ENCODE measurements at places on chromosomes 1 and 21. TPM values are rescaled to one million over a fixed set of nuclear protein-coding genes. Genes with fewer than 3 reads are reported as not detected.

- peaks cover 4% of the 10 kb centered on the region for H3K4me1 ChIP-seq
- no peak overlapping the region for H3K27ac ChIP-seq
- no peaks in the 10 kb centered on the region for H3K36me3 ChIP-seq
- no peak for DNase-seq
- H3K4me3 ChIP-seq = no peak overlapping the region
These were observed 538.9 kb downstream of the LMO4 start for GRCh38 chr1:87867626-87868025.

DNA sequence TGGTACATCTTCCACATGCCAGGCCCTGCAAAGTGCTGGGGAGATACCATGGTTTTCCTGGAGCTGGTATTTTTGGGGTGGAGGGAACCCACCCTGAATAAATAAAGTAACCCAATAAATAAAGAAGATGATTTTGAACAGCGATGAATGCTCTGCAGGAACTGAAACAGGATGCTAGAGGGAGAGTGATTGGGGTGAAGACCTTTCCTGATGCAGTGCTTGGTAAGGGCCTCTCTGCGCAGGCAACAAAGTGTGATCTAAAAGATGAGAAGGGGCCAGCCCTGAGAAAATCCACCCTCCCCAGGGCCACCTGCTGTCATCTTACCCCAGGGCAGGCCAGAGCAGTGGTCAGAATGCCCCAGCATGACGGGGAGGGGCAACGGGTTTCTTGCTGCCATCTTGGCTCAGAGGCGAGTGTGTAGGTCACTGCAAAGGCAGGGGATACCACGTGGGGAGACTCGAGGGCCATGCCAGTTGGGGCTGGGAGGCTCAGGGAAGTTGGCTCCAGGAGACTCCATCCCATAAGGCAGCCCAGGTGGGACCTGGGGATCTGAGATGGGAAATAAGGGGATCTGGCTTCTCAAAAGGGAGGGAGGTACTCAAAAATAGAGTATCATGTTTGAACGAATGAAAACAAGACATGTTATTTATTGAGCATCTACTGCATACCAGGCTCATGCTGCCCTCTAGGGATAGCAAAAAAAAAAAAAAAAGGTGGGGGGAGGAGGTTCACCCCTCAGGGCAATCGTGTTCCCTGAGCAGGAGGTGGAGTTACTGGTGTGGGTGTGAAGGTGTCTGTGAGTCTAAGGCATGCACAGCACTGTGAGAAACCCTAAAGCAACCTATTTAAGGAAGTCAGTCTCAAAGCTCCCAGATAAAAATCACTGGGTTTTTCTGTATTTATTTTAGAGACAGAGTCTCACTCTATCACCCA, 2.8 kb downstream of the SRARP start:
- H3K27me3 ChIP-seq = no peaks in the 10 kb centered on the region
- DNase-seq = no peak
- H3K4me1 ChIP-seq = peaks cover 9% of the 10 kb centered on the region
- H3K27ac ChIP-seq = peak overlapping the region; percentile 22

GRCh38 chr1:189269011-189269410, 1208.7 kb downstream of the BRINP3 start:
- H3K4me3 ChIP-seq = no peak overlapping the region
- H3K4me1 ChIP-seq = no peaks in the 10 kb centered on the region
- H3K27ac ChIP-seq = no peak overlapping the region
- H3K36me3 ChIP-seq = no peaks in the 10 kb centered on the region
- no peak for DNase-seq

GRCh38 chr1:95371666-95372282, 137.8 kb downstream of the RWDD3 start:
- no peak for DNase-seq
- no peak overlapping the region for H3K4me3 ChIP-seq
- no peaks in the 10 kb centered on the region for H3K27me3 ChIP-seq
- no peaks in the 10 kb centered on the region for H3K4me1 ChIP-seq
- H3K36me3 ChIP-seq = no peaks in the 10 kb centered on the region

FALEC gene
- total RNA-seq = 0.37 TPM

DNA sequence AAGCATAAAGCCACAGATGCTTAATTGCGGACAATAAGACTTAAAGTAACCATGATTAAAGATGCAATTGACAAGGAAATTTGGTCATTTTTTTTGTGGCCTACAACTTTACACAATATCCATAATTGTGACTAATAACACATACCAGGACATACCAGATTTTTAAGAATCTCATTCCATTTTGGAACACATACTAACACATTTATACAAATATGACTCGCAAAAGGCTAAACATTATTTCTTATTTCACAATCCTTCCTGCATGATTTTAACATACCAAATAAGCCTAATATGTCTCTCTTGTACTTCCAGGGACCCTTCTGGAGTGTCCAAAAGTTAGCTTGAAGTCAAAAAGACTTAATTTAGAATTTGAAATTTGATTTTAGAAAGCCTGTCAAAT, 48.8 kb downstream of the DR1 start:
- no peak overlapping the region for H3K4me3 ChIP-seq
- H3K27ac ChIP-seq = no peak overlapping the region
- no peak for DNase-seq
- H3K36me3 ChIP-seq = no peaks in the 10 kb centered on the region

TIPRL gene
- 63.4 TPM for total RNA-seq

GRCh38 chr1:38527373-38527966, 332.1 kb downstream of the RRAGC start:
- peak; percentile 75 for DNase-seq
- peaks cover 7% of the 10 kb centered on the region for H3K27me3 ChIP-seq
- no peaks in the 10 kb centered on the region for H3K36me3 ChIP-seq

THEMIS2 gene
- total RNA-seq = 29.1 TPM

GRCh38 chr1:236301958-236302335, 20.2 kb upstream of the ERO1B start:
- H3K4me1 ChIP-seq = peaks cover 2% of the 10 kb centered on the region
- H3K27me3 ChIP-seq = peaks cover 6% of the 10 kb centered on the region
- H3K27ac ChIP-seq = no peak overlapping the region
- DNase-seq = no peak
- no peaks in the 10 kb centered on the region for H3K36me3 ChIP-seq

GRCh38 chr1:24919791-24920532, 10.1 kb downstream of the RUNX3 start:
- peak; percentile 32 for DNase-seq
- H3K27ac ChIP-seq = peak overlapping the region; percentile 94
- H3K36me3 ChIP-seq = peaks cover 92% of the 10 kb centered on the region
- no peaks in the 10 kb centered on the region for H3K27me3 ChIP-seq
- peaks cover 40% of the 10 kb centered on the region for H3K4me1 ChIP-seq
- no peak overlapping the region for H3K4me3 ChIP-seq

DNA sequence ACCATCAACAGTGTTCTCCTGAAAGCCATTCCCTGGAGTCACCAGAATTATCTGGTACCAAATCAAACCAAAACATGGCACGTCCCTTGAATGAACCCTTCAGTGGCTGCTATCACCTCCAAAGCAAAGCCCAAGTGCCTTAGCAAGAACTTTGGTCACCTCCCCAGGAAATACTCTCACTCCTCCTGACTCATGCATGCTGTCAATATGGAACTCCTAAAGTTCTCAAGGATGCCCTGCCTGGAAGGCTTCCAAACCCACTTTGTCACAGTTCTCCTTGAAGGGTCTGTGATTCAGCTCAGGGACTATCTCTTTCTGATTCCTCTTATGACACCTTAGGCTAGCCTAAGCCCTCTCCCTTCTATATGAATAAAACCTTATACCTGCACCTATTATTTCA, 146.1 kb upstream of the RUNX1 start:
- H3K4me3 ChIP-seq = no peak overlapping the region
- H3K27ac ChIP-seq = no peak overlapping the region
- no peaks in the 10 kb centered on the region for H3K27me3 ChIP-seq
- H3K4me1 ChIP-seq = peaks cover 34% of the 10 kb centered on the region

- H3K27ac ChIP-seq = peak overlapping the region; percentile 50
- DNase-seq = no peak
- peaks cover 2% of the 10 kb centered on the region for H3K27me3 ChIP-seq
- H3K4me3 ChIP-seq = peak overlapping the region; percentile 44
- peaks cover 14% of the 10 kb centered on the region for H3K4me1 ChIP-seq
These were observed 97.4 kb downstream of the GIPC2 start for GRCh38 chr1:78143152-78143551.

DNA sequence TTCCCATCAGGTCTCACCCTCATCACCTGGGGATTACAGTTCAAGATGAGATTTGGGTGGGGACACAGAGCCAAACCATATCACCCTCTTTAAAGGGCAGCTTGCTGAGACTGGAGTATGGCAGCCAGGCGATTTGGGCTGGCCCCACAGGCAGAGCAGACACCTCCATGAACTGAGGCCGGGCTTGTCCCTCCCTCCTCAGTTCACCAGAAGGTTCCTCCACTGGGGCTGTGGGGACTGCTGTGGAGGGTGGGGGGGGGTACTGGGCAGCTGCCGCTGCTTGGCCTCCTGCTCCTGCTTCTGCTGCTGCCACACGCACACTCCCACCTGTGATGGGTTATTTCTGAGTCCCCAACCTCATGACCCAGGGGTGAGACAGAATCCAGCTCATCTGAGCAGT, 53.9 kb upstream of the PDE9A start:
- H3K36me3 ChIP-seq = no peaks in the 10 kb centered on the region
- H3K27ac ChIP-seq = no peak overlapping the region
- H3K4me1 ChIP-seq = no peaks in the 10 kb centered on the region
- H3K4me3 ChIP-seq = no peak overlapping the region
- no peak for DNase-seq

DNA sequence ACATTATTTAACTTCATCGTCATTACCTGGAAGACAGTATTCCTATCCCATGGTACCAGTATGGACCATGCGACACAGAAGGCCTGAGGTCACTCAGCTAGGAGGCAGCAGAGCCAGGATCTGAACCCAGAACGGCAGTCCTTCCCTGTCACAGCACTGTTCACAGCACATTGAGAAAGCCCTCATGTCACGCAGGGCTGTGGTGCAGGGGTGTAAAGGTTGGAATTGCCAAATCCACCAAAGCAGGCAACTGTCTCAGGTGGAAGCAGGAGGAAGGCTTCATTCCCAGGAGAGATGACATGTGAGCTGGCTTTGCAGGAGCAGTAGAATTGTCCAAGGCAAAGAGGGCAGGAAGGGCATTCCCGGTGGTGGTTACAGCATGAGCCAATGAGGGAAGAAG, 9.9 kb upstream of the TTC22 start:
- no peaks in the 10 kb centered on the region for H3K27me3 ChIP-seq
- H3K36me3 ChIP-seq = no peaks in the 10 kb centered on the region
- peak; percentile 2 for DNase-seq
- peaks cover 12% of the 10 kb centered on the region for H3K4me1 ChIP-seq

DNA sequence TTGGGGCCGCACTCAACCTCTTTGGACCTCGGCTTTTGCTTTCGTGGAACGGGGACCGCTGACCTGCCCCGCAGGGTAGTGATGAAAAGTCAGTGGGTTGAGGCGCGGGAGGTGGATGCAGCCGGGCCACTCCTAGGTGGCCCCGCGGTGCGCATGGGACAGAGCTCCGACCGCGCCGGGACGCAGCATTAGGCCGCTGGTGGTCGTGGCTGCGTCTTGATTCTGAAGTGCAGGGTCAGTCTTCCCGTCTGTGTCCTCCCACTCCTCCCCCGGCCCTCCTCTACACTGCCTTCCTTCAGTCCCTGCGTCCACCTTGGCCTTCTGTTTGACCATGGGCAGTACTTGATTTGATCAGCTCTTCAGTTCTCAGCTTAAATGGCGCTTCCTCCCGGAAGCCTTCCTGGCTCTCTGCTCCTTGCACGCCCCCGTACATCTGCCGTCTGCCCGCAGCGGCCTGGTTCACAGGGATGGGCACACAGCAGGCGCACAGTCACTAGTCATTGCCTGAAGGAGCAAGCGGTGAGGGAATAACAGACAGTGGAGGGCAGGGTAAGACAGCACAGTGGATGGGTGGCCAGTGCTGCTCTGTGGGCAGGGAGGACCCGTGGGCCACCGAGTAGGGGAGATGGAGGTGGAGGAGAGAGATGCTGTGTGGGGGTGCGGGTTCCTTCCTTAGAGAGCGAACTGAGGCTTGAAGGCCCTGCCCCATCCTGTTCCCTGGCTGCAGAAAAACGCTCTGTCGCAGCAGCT, 633 bp downstream of the THEMIS2 start:
- H3K27me3 ChIP-seq = no peaks in the 10 kb centered on the region
- no peak for DNase-seq
- H3K4me1 ChIP-seq = peaks cover 27% of the 10 kb centered on the region
- H3K4me3 ChIP-seq = peak overlapping the region; percentile 94

ILDR2 gene
- total RNA-seq = 18.5 TPM

ACOT11 gene
- 1.8 TPM for total RNA-seq

DNA sequence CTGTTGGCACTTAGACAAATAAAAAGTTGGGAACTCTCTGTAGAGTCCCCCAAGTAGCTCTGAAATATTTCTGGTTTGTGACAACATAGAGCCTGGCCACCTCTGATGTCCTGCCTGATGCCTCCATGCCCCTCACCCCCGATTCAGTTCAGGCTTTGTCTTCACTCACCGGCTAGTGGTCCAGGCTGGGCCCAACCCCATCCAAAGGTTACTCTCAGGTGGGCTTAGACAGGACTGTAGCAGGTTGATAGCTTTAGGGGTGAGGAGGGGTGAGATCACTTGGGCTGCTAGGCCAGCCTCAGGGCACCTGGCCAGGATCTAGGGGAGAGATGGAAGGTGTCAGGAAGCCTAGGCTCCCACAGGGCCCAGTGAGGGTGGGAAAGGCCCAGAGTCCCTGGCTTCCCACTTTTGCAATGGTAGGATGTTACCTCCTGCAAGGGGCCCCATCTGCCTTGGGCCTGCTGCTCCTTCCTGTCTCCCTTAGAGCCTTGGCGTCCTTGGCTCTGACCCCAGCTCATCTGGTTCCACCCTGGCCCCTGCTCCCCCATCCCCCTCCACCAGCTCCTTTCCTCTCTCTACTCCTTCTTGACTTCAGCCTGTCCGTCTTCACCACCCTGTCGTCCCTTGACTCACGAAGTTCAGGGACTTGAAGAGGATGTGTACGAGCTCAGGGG, 6.7 kb downstream of the EPS8L3 start:
- no peak overlapping the region for H3K4me3 ChIP-seq
- no peaks in the 10 kb centered on the region for H3K36me3 ChIP-seq
- H3K27me3 ChIP-seq = peaks cover 10% of the 10 kb centered on the region
- no peak overlapping the region for H3K27ac ChIP-seq

DNA sequence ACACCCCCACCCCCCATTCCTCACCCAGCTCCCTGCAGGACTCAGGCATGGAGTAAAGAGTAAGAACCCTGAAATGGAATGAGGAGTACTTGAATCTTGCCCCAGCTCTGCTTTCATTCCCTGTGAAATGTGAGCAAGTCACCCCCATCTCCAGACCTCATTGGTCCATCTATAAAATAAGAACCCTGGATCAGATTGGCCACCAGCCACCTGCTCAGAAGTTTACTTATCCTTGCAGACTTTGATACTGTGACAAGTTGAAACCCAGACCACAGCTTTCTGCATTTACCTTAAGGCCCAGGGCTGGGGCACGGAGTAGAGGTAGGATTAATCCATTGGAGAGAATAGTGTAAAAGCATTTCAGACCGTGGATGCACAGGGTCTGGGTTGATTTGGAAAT, 2.2 kb downstream of the KISS1 start:
- peaks cover 7% of the 10 kb centered on the region for H3K4me1 ChIP-seq
- H3K4me3 ChIP-seq = no peak overlapping the region
- DNase-seq = no peak
- H3K36me3 ChIP-seq = no peaks in the 10 kb centered on the region
- peaks cover 27% of the 10 kb centered on the region for H3K27me3 ChIP-seq

GRCh38 chr1:92480813-92481598, 5.7 kb downstream of the GFI1 start:
- H3K36me3 ChIP-seq = peaks cover 87% of the 10 kb centered on the region
- peak; percentile 7 for DNase-seq
- no peaks in the 10 kb centered on the region for H3K27me3 ChIP-seq
- peak overlapping the region; percentile 58 for H3K27ac ChIP-seq

- H3K27me3 ChIP-seq = peaks cover 1% of the 10 kb centered on the region
- no peak for DNase-seq
These were observed 55.8 kb upstream of the ATP2B4 start for GRCh38 chr1:203570805-203571204.

Measured in activated T-helper 2 cell treated with anti-CD3 and anti-CD28 coated beads, Interferon-gamma antibody, Interleukin-2, Interleukin-4, amounts not matched to agents 10 μg/mL and 5 μg/mL and 100 μg/mL, durations not matched to agents 14 hours and 24 hours and 36 hours (primary cell).